ENCODE measurements at places on chromosomes 5 and 9.

GRCh38 chr9:129615407-129616285 is 5.3 kb downstream of the C9orf50 start:
- no peak for DNase-seq

DNA sequence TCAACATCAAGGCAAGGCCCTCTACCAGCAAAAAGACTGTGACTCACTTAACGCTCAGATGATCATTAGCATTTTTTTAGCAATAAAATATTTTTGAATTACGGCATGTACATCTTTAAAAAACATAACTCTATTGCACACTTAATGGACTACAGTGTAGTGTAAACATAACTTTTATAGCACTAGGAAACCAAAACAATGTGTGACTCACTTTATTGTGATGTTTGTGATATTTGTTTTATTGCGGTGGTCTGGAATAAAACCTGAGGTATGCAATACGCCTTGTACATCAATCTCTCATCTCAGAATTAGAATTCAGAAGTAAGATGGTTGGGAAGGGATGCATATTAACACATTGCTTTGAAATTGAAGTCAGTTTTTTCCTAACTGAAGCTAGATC is 106.9 kb upstream of the PTCH1 start:
- DNase-seq: no peak

DNA sequence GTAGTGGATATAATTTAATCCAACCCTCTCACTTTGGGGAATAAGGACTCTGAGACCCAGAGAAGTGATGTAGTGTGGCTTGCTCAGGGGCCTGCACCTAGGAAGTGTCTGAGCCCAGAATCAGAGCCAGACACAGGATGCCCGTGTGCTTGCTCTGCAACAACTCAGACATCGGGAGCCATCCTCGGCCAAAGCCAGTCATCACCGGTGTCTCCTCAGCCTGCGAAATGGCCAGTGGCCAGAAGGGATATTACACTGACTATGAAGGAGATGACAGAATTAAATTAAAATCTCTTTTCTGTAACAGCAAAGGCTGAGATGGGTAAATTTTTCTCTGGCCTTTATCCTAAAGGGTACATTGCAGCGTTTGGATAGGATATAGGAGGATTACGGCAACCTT is 102.9 kb downstream of the MARCHF11 start:
- DNase-seq: no peak

DNA sequence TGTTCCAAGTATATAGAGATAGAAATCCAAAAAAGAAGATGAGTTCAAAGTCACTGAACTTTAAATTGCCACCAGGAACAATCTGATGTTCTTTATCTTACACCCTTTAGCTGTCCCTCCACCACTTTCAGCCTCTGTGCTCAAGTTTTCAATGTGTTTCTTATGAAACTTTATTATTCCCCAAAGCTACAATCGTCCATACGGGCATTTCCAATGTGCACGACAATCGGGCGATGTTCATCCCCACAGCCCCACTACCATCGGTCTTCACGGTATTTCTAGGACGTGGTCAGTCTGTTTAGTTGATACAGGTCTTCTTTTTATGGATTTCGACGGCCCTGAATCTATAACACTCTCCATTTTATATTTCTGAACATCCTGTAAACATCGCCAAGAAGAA is 238.7 kb upstream of the DAP start:
- DNase-seq: no peak

DNA sequence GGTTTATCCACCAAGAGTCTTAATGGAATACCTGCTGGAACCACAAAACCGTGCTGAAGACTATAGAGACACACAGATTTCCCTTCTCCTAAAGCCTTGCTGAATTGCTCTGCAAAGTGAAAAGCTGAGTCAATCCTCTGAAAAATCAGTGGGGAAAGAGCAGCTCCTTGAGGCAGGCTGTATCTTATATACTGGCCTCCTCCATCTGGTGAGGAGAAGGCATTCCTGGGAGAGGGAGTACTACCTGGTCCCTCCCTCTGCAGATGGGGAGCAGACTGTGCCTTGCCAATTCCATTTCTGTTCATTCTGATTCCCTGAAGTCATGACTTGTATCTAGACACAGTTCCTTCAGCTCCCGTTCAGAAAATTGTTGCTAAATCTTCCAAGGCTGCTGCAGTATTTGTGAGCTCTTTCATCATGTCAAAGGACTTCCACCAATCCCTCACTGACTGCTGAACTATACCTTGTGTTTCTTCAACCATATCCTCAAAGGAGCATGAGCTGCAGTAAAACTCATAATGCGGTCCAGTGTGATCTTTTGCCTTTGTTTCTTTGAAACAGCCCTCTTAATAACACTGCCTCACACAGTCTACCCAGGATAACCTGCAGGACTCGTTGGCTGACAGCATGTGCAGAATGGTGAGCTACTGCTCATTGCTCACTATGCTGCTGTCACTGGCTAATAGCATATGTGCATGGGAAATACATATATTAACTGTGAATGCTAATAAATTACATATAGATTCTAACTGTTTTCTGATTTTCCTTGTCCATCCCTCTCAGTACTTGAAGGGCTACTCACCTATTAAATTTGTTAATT is 84.5 kb downstream of the FOXD1 start:
- DNase-seq: no peak

DNA sequence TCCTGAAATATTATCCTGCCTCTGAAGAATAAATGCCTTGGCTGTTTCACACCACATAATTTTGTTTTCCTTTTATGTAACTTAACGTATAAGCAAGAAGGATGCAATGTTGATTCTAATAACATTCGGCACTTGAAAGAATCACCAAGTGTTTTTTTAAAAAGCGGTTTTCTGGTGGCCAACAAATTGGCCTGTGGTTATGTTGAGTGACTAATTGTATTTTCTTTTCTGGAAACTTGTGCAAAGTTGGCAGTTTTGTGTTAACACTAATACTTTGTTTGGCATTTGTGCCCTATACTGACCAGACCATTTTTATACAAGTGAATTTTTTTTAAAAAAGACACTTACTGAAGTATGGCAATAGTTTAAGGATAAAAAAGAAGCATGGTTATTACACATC is 452.7 kb downstream of the BNC2 start:
- no peak for DNase-seq

DNA sequence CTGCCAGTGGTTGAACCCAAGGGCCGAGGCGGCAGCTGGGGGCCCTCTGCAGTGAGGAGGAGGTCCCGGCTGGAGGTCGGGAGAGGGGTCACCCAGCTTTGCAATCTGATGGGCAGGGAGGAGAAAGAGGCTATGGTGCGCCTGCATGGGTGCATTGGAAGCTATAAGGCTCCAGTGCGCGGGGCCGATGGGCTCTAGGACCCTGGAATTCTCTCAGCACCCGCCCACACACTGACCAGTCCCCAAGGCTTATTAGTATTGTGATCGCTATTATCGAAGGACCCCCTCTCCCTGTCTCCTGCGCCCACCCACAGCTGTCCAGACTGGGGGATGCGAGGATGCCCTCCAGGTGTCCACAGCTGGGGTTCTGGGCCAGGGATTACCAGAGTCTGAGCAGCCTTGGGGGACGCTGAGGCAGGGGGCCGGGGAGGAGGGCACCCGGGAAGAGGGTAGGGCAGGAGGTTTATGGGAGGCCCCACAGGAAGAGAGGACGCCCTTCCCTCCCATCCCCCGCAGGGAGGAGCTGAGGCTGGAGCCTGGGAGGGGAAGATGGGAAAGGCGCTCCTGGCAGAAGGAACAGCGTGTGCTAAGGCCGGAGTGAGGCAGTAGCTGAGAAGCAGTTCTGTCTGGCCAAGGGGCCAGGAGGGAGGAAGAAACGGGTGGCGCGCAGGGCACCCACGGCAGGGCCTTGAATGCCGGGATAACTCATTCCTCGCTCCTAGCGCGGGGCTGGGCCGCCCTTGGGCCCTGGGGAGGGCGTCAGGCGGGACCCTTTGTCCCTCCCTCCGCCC is 24.2 kb downstream of the C9orf50 start:
- no peak for DNase-seq

- no peak for DNase-seq
Measured at GRCh38 chr5:71865665-71866320, 146.7 kb downstream of the CARTPT start.

DNA sequence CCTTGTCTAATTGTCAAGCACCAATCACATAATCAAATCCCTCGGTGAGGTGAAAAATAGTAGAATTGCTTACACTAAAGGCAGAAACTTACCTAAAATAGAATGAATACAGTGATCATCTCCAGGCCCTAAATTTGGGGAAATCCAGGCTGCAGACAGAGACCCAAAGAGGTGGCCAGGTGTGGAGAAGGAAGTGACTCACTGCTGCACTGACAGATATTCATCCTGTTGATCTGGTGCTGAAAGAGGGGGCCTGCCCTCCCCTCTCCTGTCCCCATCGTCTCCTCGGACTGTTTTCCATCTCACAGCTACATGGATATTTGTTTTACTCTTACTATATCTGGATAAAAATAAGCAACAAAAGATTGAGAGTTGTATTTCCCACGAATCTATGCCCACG is 15.9 kb downstream of the OR2Y1 start:
- no peak for DNase-seq

DNA sequence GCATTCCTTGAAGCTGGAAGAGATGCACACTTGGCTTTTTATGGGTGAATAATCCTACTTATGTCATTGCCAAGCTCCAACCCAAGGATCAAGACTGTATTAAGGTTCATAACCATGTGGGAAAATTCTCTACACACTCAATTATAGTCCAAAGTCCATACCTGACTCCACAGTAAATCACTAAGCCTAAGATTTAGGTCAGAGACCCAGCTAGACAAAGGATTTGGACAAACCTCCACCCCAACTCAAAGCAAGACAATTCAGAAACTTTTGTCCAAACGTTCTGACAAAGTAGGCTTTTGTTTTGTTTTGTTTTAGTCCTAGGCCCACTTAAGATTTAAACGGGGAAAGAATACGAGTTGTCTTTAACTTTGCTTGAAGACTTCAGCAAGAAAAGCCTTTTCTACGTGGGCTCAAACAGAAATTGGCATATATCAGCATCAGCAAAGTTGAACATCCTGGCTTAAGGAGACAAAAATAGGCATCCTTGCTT is 1.7 kb downstream of the MEGF9 start:
- no peak for DNase-seq

DNA sequence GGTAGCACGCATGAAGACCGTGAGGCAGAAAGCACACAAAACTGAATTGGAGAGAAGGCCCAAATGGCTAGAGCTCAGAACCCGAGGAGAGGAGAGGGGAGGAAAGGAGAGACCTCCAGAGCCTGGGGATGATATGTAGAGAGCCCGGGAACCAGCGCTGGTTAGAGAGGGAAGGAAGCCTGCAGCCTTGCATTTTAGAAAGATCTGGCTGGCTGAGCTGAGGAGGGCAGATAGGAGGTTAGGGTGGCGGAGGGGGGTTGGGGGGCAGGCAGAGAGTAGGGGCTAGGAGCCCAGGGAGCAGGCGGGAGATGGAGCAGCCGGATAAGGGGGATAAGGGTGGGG is 127.2 kb downstream of the C9orf50 start:
- DNase-seq: no peak

GRCh38 chr9:80664327-80665210 is 1024.8 kb downstream of the TLE1 start:
- DNase-seq: no peak

DNA sequence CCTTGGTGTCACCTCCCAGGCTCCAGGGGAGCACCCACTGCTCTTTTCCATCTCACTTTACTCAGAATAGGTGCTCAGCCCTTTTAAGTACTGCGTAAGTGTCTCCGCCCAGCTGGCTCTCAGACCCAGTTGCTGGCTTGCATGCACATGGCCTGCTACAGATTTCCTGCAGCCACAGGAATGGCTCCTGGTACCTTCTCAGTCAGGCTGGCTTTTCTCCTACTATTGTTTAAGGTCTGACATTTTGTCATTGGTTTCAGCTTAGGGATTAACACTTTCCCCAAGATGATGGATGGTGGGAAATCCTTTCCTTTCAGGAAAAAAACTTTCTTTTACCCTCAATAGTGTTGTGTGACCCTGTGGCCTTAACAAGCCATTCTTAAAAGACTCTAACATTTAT is 1652.3 kb upstream of the WWC1 start:
- no peak for DNase-seq

- no peak for DNase-seq
Measured at GRCh38 chr9:27379311-27380251, 82.6 kb upstream of the EQTN start.

- no peak for DNase-seq
Measured at GRCh38 chr9:9352877-9353481, 1259.8 kb downstream of the PTPRD start.

DNA sequence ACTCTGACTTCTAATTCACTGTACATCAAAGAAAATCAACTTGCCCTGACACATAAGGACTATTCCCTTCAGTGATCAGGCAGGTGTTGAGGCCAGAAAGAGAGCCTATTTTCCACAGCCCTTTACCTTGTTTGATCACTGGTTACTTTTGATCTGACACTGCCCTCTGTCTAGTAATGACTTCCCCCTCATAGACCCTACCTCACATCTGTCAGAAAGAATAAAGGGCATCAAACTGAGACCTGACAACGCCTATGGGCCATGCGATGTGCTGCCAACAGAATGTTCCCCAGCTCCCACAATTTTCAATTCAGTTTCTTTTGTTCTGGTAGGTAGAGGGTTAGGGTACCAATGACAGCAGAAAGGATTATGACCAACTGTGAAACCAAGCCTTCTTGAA is 47.7 kb downstream of the FBXL17 start:
- no peak for DNase-seq

DNA sequence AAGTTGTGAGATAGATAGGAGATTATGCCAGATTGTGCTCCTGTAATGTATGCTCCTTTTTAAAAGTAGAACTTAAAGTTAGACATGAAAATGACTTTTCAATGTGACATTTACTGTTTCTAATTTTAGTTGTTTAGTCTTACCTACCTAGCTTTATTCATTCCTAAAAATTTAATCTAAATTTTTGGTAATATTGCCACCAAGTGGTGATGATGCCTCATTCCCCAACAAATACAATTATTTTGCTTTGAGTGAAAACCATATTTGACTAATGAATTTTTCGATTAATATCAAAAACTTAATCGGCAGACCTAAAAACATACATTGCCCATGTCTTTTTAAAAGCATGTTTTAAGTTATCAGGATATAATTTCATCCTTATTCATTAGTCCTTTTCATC is 25.6 kb downstream of the PPWD1 start:
- DNase-seq: no peak

- DNase-seq: no peak
Measured at GRCh38 chr5:129767927-129768380, 20.1 kb downstream of the MINAR2 start.

DNA sequence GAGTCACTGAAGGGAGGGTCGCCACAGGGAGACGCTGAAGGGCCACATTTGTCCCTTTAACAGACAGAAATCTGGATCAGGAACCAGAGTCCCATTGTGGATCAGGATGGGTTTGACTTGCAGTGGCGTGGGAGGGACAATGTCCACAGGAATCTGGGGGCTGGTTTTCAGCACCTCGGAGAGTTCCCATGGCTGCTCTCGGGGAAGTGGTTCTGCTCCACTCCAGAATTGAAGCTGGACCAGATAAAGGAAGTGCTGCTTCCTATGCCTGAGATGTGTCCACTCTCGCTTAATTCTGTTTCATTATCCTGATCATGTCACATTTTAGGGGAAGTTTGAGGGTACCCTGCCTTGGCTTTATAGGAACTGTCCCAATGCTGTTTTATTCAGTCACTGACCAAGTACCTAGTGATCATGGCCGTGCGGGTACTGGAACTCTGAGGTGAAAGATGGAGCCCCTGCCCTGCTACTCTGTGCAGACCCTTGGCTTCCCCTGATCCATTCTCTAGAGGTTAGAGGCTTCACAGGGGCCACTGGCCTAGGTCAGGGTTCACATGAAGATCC is 28.7 kb downstream of the ENHO start:
- peak; percentile 39 for DNase-seq

Data from RWPE2 (cell line).